Muscle of leg (tissue), 16 donors: ENCODE measurements at places on chromosomes 5 and 9. TPM values are rescaled to one million over a fixed set of nuclear protein-coding genes. Genes with fewer than 3 reads are reported as not detected.

DNA sequence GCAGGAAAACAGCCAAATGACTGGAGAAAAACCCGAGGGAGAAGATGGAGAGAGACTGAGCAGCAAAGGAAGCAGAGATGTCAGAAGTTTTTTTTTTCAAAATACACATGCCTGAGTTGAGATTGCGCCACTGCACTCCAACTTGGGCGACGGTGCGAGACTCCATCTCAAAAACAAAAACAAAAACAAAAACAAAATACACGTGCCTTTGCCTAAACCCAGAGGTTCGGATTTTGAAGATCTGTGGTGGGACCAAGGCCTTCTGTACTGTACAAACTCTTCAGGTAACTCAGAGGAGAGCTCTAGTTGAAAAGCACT lies 38.8 kb upstream of the FBXW11 start:
- no peak overlapping the region for H3K4me3 ChIP-seq
- H3K36me3 ChIP-seq = peaks cover 26% of the 10 kb centered on the region
- no peak for DNase-seq

DNA sequence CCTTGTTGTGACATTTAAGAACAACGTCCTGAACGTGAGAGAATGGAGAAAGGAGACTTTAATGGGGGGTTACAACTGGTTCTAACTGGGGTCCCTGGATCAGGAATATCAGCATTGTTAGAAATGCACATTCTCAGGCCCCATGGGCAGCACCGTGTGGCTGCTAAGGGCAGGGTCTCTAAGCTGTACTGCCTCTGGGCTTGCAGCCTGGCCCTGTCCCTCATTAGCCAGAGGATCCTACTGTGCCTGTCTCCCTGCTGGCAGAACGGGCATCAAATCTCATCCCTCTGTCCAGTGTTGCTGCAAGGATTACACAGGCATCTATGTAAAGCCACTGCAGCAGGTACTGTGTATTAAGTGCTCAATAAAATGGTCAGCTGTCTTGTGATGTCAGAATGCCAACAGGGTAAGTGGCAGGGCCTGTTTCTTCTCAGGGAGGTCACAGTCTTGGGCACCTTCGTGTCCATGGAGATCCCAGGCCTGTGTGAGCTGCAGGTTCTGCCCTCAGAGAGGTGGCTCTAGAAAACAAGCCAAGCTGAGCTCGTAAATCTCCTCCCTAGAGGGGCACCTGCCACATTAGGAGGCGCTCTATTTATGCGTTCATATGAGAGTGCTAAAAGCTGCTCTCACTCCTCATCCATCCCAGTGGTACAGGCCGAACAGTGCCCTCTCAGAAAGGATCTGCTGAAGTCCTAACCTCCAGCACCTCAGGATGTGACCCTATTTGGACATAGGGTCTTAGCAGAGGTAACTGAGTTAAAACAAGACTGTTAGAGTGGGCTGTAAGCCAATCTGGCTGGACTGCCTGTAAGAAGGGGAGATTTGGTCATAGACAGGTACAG lies 210.5 kb downstream of the GADD45G start:
- H3K27ac ChIP-seq = no peak overlapping the region
- H3K4me1 ChIP-seq = peaks cover 42% of the 10 kb centered on the region
- no peak overlapping the region for H3K4me3 ChIP-seq
- DNase-seq = no peak
- H3K27me3 ChIP-seq = peaks cover 19% of the 10 kb centered on the region

DNA sequence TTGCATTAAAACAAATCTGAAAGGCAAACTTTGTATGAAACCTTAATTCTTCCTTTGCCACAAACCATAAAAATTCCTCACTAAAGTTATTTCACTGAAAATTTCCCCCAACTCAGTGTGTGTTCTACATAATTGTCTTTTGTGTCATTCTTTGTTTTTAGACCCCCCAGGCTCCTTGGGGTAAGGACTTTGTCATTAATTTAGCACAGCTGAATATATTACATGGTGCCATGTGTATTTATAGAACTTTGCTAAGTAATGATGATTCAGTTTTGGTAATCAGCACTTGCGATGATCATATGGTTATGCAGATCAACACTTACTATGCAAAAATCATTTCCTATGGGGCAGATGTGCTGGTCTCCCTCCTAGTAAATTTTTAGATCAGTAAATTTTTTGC lies 712.1 kb upstream of the MEF2C start:
- H3K36me3 ChIP-seq = no peaks in the 10 kb centered on the region
- no peaks in the 10 kb centered on the region for H3K27me3 ChIP-seq
- H3K4me1 ChIP-seq = no peaks in the 10 kb centered on the region
- no peak overlapping the region for H3K27ac ChIP-seq

- DNase-seq = no peak
- H3K4me1 ChIP-seq = no peaks in the 10 kb centered on the region
- no peaks in the 10 kb centered on the region for H3K36me3 ChIP-seq
- H3K4me3 ChIP-seq = no peak overlapping the region
- no peak overlapping the region for H3K27ac ChIP-seq
Observed at GRCh38 chr5:98368141-98368540, 405.3 kb upstream of the RGMB start.

DNA sequence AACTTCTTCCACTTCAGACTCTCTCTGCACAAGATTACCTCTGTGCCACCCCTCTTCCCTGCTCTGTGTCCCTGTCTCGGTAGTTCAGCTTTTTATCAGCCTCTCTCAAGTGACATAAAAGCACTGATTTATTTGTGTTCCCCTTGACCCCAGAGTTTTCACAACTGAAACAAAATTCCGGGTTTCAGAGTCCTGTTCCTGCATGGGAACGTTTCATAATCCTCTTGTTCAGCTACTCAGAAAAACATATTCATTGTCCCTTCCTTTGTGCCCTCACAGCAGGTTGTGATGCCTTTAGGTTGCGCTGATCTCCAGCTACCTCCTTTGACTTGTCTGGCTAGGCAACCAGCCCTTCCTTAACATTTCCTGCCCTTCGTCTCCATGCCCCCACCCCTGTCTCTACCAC lies 13.7 kb upstream of the ITGA1 start:
- H3K36me3 ChIP-seq = no peaks in the 10 kb centered on the region
- no peaks in the 10 kb centered on the region for H3K4me1 ChIP-seq
- DNase-seq = no peak
- H3K27me3 ChIP-seq = no peaks in the 10 kb centered on the region
- no peak overlapping the region for H3K4me3 ChIP-seq

DNA sequence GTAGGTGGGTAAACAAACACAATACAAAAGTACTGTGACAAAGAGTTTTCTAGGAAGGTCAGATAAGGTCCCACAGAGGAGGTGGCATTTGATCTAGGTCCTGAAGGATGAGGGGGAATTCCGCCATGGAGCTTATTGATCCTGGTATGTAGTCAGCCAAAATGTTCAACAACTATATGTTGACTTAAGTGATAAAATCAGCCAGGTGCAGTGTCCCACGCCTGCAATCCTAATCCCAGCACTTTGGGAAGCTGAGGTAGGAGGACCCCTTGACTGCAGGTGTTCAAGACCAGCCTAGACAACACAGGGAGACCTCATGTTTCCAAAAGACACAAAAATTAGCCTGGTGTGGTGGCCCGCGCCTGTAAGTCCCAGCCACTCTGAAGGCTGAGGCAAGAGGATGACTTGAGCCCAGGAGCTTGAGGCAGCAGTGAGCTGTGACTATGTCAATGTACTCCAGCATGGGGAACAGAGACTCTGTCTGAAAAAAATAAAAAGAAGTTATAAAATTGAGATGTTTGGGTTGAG lies 46.4 kb upstream of the PLIN2 start:
- no peaks in the 10 kb centered on the region for H3K27me3 ChIP-seq
- H3K27ac ChIP-seq = no peak overlapping the region
- DNase-seq = no peak
- H3K36me3 ChIP-seq = no peaks in the 10 kb centered on the region
- no peak overlapping the region for H3K4me3 ChIP-seq

- DNase-seq = peak; percentile 59
- H3K4me3 ChIP-seq = no peak overlapping the region
- peak overlapping the region; percentile 79 for H3K27ac ChIP-seq
- H3K36me3 ChIP-seq = peaks cover 8% of the 10 kb centered on the region
- H3K27me3 ChIP-seq = no peaks in the 10 kb centered on the region
- H3K4me1 ChIP-seq = peaks cover 42% of the 10 kb centered on the region
Observed at GRCh38 chr5:143064676-143065075, 294.5 kb downstream of the ARHGAP26 start.

DNA sequence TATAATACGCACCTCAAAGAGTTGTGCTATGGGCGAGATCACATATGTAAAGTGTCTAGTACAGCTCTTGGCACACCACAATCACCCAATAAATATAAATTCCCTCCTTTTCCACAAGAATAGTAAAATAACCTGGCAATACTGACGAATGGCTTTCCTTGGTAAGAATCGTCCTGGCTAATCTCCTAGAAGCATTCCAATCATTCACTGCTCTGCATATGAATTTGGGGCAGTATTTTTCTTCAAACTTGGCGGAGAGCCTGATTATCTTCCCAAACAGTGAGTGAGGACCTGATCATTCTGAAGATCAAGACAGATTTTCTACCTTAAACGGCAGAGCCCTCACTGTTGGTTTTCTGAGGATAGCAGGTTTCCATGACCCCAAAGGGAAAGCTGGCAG lies 96.0 kb downstream of the TMEM215 start:
- no peaks in the 10 kb centered on the region for H3K4me1 ChIP-seq
- H3K27ac ChIP-seq = no peak overlapping the region
- H3K4me3 ChIP-seq = no peak overlapping the region
- no peaks in the 10 kb centered on the region for H3K27me3 ChIP-seq
- peak; percentile 35 for DNase-seq

- no peaks in the 10 kb centered on the region for H3K4me1 ChIP-seq
- no peak overlapping the region for H3K4me3 ChIP-seq
- no peaks in the 10 kb centered on the region for H3K36me3 ChIP-seq
- no peak overlapping the region for H3K27ac ChIP-seq
- DNase-seq = no peak
- no peaks in the 10 kb centered on the region for H3K27me3 ChIP-seq
Observed at GRCh38 chr9:70947086-70947485, 174.3 kb downstream of the TRPM3 start.

DNA sequence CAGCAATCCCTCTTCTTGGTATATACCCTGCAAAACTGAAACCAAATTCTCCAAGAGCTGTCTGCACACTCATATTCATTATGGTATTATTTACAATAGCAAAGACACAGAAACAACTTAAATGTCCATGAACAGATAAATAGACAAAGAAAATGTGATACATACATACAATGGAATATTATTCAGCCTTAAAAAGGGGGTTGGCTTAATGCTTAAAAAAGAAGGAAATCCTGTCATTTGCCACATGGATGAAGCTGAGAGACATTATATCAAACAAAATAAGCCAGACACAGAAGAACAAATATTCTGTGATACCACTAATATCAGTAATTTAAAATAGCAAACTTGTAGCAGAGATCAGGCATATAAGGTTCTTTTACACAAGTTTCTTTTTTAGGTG lies 46.5 kb upstream of the GAS1 start:
- DNase-seq = no peak
- H3K36me3 ChIP-seq = no peaks in the 10 kb centered on the region
- H3K27ac ChIP-seq = no peak overlapping the region
- no peak overlapping the region for H3K4me3 ChIP-seq
- no peaks in the 10 kb centered on the region for H3K27me3 ChIP-seq

DNA sequence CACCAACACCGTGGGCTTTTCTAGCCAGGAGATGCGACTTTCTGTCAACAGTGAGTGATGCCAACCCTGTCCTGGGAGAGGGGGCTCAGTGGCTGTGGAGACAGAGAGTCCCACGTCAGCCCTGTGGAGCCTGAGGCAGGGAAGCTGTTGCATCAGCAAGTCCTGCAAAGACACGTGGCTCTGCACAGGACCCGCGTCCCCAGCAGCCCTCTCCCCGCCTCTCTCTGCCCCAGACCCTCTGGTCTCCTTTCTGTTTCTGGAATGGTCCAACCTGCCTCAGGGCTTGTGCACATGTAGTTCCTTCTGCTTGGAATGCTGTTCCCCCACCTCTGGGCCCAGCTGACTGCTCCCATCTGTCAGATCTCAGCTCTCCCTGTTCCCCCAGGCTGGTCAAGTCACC lies 60.4 kb downstream of the HMCN2 start:
- no peak overlapping the region for H3K4me3 ChIP-seq
- H3K4me1 ChIP-seq = peaks cover 50% of the 10 kb centered on the region
- H3K36me3 ChIP-seq = no peaks in the 10 kb centered on the region
- H3K27ac ChIP-seq = no peak overlapping the region
- no peak for DNase-seq

GRCh38 chr5:34415559-34416198 lies 240.4 kb upstream of the RAI14 start:
- H3K27me3 ChIP-seq = no peaks in the 10 kb centered on the region
- H3K4me1 ChIP-seq = peaks cover 13% of the 10 kb centered on the region
- no peak for DNase-seq
- no peak overlapping the region for H3K4me3 ChIP-seq
- no peak overlapping the region for H3K27ac ChIP-seq

Gene EPB41L4A
- 7.4 TPM for total RNA-seq

Gene CTSL
- 66.3 TPM for total RNA-seq

Gene PCDHA10
- 0.09 TPM for total RNA-seq

Gene KIAA0825
- total RNA-seq = 5.6 TPM

Gene DOCK2
- 4.5 TPM for total RNA-seq
